ENCODE measurements at places on chromosomes 1 and 21.

- no peak for DNase-seq
Measured at GRCh38 chr1:197081117-197081753, 14.2 kb upstream of the F13B start.

- DNase-seq, result peak; percentile 99
Measured at GRCh38 chr1:184838504-184838951, 83.9 kb upstream of the EDEM3 start.

GRCh38 chr1:163523375-163524029, 201.7 kb downstream of the NUF2 start:
- no peak for DNase-seq

GRCh38 chr1:226602186-226603021, 53.8 kb downstream of the STUM start:
- DNase-seq, result peak; percentile 91

- DNase-seq, result no peak
Measured at GRCh38 chr1:205578780-205579571, 52.8 kb downstream of the ELK4 start.
